Stimulated activated CD4-positive, alpha-beta T cell treated with anti-CD3 and anti-CD28 coated beads, Interleukin-15, amount 100 ng/mL, for 1 hour (primary cell): ENCODE measurements at places on chromosomes 2 and 18.

GRCh38 chr2:222774941-222775340 lies 85.9 kb upstream of the ACSL3 start:
- no peak for DNase-seq

DNA sequence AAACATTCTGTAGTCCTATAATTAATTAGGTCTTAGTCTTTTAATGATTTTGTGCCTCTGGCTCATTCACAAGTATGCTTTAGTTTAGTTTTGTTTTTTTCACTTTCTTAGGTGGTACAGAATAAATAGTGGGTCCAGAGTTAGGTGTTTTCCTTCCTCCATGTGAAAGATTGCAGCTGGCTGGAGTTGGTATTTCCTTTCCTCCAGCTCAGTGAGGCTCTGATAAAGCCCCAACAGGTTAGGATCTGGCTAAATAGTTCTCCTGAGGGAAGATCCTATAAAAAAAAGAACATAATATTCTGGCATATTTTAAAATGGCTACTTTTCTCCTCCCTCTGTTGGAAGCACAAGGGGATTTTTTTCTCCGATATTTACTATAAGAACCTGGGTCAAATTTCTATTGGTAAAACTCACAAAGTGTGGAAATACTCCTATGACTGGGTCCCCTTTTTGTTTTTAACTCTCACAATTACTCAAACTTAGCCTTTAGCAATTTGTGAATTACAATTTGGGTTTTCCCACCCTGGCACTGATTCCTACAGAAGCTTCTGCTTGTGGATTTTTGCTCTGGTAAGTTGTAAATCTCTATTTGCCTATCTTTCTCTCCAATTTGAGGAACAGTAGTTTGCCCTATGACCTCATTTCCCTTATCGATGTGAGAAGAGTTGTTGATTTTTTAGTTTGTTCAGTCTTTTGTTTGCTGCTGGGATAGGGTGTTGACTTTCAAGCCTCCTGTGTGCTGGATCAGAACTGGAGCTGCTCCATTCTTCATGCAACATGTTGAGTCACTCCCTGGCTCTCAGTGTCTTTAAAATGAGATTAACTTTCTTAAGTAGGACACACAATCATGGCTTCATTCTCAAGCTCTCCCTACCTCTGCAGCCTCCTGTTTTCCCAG lies 500.9 kb downstream of the RNF144A start:
- no peak for DNase-seq

GRCh38 chr2:166841679-166842078 lies 46.6 kb upstream of the XIRP2 start:
- DNase-seq = no peak

DNA sequence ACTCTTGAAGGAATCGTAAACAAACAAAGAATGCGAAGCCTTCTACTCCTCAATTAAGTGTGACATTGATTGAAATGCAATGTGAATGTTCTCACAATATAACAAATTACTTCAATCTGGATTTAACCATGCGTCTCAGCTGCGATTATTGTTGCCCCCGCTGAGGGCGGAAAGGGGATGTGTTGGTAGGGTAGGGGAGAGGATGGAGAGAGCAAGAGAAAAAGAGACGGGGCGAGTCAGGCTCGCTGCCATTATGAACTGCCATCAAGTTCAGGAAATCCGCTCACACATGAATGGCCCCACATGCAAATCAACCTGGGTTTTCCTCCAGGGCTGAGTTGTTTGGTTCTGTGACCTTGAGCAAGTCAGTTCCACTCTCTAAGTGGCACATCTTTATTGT lies 129.8 kb downstream of the PXDN start:
- no peak for DNase-seq

GRCh38 chr18:50203801-50204604 lies 9.1 kb upstream of the MYO5B start:
- DNase-seq = no peak

DNA sequence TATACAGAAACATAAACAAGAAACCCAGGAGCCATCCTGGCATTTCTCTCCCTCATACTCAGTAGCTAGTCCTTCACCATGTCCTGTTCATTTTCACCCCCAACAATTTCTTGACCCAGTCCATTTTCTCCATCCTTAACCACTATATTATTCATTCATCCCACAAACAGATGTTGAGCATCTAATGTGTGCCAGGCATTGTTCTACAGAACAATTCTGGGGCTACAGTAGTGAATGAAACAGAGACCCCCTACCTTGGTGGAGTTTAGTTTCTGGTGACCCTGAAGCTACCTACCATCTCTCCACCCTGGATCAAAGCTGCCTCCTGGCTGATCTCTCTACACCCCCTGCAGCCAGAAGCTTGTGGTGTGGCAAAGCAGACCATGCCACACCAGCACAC lies 27.5 kb upstream of the BZW1 start:
- no peak for DNase-seq

GRCh38 chr2:71613953-71614925 lies 160.9 kb downstream of the DYSF start:
- no peak for DNase-seq

- DNase-seq = no peak
Observed at GRCh38 chr18:77766421-77766820, 516.8 kb downstream of the GALR1 start.

DNA sequence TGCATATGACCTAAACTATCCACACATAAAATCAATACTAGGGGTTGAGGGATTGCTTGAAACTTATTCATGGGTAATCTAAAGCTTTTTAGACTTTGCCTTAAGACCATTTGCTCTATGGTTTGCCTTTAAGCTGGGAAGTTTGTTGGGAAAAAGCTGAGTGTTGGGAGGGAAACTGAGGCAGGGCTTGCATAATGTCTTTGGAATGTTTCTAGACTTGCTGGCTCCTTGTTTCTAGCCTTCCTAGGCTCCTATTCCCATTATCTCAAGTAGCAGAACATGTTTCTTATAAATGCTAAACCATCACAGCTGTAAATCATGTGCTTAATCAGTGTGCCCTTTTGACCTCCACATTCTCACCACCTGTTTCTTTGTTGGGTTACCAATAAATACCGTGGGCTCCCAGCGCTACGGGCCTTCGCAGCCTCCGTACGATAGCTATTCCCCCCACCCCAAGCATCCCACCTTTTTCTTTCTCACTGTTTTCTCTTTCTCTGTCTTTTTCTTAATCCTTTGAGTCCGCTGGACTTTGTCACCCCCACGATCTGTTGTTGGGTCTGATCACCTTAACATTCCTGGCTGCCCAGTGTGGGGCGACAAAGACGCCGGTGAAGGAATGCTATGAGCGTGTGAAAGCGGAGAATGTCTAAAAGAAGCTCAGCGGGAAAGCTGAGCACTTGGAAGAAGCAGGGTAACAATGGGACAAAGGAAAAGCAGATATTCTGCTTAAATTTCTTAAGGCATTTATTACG lies 49.4 kb upstream of the CWC22 start:
- no peak for DNase-seq

DNA sequence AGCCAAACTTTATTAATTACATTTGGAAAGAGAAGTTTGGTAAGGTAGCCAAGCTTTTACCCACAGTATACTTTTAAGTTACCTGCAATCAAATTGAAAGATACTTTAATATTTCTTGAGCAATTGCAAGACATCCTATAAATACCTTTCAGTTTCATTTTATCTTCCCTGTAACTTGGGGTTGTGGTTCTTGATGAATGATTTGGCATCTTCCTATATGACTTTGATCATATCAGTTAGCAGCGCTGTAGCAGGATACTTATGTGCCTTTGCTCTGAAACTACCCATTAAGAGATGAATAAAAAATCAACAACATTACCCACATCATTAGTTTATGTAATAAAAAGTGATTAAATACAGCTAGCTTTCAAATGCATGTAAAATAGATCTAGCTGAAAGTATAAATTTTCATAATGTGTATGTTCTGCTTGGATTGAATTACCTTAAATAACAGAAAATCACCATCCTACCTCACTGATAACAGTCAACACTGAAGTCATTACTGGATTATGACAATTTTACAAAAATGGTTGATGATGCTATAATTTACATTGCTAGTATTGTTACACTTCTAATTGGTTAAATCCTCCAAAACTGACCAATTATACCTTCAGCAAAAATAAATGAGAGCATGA lies 50.4 kb downstream of the MMADHC start:
- no peak for DNase-seq

- DNase-seq = no peak
Observed at GRCh38 chr2:35081001-35081621, 1274.5 kb upstream of the CRIM1 start.

DNA sequence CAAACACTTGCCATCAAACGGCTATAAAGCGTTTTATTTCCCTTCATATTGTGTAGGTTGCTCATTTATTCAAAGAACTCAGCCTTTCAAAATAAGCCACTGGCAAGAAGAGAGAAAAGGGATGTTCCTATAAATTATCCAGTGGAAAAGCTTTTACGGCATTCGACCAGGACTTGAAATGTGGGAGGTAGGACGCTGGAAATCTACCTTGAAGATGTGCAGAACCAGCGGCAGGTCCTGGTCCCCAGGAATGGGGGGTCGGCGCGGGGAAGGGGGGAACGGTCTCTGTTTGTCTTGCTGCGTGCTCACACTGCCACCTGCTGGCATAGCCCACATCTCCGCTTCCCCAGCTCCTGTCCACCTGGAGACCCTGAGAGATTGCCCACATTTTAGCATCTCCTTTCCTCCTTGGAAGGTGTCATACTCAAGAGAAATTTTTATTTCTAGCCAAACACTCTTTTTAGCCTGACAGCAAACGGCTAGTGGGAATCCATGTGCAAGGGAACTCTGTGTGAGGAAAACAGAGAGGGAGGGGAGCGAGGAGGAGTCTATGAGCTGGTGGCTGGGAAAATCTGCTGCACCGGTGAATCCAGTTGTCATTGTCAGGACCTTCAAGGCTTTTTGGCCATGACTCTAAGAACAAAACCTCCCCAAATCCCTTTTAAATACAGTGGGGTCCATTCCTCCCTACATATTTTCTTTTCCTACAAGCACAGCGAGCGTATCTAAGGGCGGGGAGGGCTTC lies 349.0 kb upstream of the PKDCC start:
- DNase-seq = no peak

DNA sequence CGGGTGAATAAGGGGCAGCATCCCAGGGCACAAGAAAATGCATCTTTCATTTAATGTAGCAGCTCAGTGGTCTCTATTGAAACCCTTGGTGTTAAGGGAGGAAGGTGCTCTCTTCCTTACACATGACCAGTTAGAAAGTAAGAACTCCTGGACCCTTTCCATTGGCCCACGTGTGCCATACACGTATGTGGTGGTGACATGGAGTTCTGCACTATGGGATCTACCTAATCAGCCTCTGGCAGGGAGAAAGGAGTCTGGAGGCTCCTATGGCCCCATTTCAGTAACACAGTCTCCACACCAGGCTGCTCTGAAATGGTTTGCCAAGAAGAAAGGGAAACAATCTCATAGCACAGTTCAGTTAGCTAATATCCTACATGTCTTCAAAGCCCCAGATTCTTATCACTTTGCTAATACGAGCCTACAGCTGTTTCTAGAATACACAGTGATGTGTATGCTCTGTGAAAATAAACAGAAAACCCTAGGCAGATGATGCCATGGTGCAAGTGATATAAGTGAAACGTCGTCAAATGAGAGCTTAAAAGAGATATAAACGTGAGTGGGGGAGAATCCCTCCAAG lies 7.0 kb downstream of the EFEMP1 start:
- no peak for DNase-seq

GRCh38 chr2:159531475-159531874 lies 84.9 kb downstream of the BAZ2B start:
- DNase-seq = no peak

DNA sequence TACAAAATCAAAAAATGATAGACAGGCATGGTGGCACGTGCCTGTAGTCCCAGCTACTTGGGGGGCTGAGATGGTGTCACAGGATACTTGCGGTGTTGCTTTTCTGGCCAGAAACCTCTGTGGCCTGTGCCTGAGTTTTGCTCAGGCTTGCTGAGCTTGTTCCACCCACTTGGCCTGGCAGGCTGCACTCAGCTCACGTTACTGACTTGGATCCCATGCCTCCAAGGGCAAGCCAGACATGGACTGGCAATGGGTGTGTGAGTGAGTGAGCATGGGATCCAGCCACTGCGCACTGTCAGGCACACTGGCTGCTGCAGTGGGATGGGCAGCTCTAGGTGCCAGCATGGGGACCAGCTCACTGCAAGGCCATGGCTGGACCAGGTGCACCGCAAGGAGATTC lies 67.9 kb downstream of the NCAPH start:
- DNase-seq = no peak

DNA sequence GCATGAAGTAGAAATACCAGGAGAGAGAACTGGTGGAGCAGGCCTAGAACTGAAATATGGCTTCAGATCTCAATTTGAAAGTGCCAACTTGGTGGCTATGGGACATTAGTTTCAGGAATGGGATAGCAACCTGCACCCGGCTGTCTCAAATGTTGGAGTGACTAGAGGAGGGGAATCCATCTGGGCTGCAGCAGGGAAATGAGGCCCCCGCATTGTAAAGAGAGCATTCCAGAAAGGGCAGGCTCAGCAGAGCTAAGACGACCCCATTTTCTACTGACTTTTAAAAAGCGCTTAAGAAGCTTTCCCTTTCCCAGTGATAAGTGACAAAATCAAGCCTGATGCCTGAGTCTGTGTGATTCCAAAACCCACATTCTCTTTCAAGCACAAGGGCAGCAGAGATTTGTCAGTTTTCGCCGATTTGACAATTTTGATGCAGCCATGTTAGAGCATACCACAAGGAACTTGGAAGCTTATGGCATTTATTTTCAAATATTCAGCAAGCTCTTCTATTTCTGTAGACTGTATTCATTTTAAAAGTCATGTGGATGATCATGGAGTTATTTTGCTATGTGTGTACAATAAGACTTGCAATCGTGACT lies 119.8 kb upstream of the ARHGAP28 start:
- no peak for DNase-seq

DNA sequence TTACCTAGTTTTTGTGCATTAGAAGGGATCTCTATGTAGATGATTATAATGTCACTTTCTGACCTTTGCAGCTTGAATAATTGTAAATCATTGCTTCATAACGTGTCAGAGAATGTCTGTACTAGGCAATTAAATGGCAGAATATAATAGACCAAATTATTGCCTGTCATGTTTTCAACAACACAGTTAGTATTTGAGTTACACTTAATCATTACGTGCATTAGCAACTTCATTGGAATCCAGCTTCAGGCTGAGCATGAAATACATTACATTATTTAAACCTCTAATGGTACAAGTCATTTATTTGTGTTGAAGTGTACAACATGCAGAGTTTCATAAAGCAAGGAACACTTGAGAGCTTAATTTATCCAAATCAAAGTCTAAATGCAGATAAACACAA lies 48.0 kb downstream of the ZNF407 start:
- no peak for DNase-seq

- DNase-seq = no peak
Observed at GRCh38 chr2:113406114-113406513, 31.4 kb upstream of the ZNG1B start.

- DNase-seq = no peak
Observed at GRCh38 chr2:32314886-32315285, 37.2 kb downstream of the YIPF4 start.

DNA sequence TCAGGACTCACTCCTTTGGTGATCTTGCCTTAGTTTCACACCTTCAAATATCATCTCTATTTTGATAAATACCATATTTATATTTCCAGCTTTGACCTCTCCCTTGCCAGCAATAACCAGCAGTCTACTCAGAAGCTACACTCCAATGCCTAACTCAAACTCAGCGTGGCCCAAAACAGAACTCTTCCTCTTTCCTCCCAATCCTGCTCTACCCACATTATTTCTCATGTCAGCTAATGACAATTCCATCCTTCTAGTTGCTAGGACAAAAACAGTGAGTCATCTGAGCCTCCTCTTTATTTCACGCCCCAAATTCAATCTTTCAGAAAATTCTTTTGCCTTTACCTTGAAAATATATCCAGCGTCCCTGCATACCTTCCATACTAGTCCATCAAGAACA lies 23.5 kb downstream of the CYRIA start:
- no peak for DNase-seq
